ENCODE measurements at places on chromosomes 11 and 22. TPM values are rescaled to one million over a fixed set of nuclear protein-coding genes. Genes with fewer than 3 reads are reported as not detected.
A peak's percentile ranks its signal among the peaks of the same experiment; 100 is the strongest.

ZFPL1 gene
- total RNA-seq: 45.1 TPM

MADD gene
- total RNA-seq: 38.5 TPM

UBQLN3 gene
- not detected for total RNA-seq

PHF21A gene
- 26.9 TPM for total RNA-seq

MPPED1 gene
- not detected for total RNA-seq

CBLIF gene
- not detected for total RNA-seq

MPEG1 gene
- not detected for total RNA-seq

INS gene
- not detected for total RNA-seq

DNA sequence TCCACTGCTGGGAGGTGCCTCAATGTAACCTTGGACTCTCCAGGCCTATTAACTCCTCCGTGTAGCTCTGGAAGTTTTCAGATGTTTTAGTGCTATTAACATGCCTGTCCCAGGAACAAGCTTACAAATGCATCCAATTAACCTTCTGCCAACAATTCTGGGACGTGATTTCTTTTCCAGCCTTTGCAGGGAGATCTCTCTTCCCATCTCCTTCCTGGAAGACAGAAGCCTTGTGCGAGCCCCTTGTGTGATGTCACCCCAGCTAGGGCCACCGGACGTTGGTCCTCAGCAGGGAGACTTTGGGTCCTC lies 47.7 kb upstream of the SYT7 start:
- DNase-seq: no peak
- H3K27ac ChIP-seq: no peak overlapping the region
- no peaks in the 10 kb centered on the region for H3K4me1 ChIP-seq

DNA sequence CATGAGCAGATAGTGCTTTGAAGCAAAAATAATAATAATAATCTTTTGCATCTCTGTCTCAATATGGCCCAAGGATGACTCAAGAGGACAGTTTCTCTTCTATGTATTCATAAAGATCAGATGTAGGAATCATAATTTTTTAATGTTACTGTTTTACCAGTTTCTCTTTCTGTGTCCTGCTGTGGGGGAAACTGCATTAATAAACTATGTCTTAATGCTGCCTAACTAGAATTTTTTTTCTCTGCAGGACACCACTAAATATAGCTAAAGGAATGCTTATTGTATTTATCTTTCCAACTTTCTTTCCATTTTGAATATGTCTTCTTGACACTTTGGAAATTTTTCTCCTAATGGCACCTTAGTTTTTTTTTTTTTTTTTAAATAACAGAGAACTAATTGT lies 6.5 kb downstream of the FJX1 start:
- H3K27ac ChIP-seq: no peak overlapping the region
- H3K4me3 ChIP-seq: no peak overlapping the region
- no peak for DNase-seq
- H3K27me3 ChIP-seq: no peaks in the 10 kb centered on the region
- no peaks in the 10 kb centered on the region for H3K36me3 ChIP-seq

DNA sequence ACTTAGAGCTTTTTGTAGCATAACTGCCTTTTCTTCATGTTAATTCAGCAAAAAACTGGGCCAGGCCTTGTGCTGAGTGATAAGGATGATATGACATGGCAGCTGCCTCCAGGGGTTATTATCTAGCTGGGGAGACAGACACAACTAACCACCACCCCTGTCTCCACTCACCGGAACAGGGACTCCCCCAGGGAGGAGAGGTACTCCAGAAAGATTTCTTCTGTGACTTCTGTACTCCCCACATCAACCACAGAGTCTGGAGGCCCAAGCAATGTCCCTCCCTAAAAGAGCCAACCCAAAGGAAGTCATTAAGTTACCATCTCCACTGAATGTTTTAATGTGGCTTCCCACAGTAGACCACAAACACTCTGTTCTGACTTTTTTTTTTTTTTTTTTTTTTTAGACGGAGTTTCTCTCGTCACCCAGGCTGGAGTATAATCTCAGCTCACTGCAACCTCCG lies 14.3 kb upstream of the PMM1 start:
- H3K36me3 ChIP-seq: peaks cover 10% of the 10 kb centered on the region
- H3K4me3 ChIP-seq: no peak overlapping the region
- no peak for DNase-seq

- DNase-seq: no peak
- H3K4me1 ChIP-seq: no peaks in the 10 kb centered on the region
- H3K27me3 ChIP-seq: no peaks in the 10 kb centered on the region
- H3K27ac ChIP-seq: no peak overlapping the region
These were observed 492.9 kb upstream of the ANO3 start for GRCh38 chr11:25838918-25839625.

GRCh38 chr11:4085575-4085974 lies 9.0 kb upstream of the RRM1 start:
- peaks cover 7% of the 10 kb centered on the region for H3K36me3 ChIP-seq
- H3K4me1 ChIP-seq: no peaks in the 10 kb centered on the region
- no peak overlapping the region for H3K27ac ChIP-seq
- no peaks in the 10 kb centered on the region for H3K27me3 ChIP-seq
- H3K4me3 ChIP-seq: no peak overlapping the region
- DNase-seq: no peak

DNA sequence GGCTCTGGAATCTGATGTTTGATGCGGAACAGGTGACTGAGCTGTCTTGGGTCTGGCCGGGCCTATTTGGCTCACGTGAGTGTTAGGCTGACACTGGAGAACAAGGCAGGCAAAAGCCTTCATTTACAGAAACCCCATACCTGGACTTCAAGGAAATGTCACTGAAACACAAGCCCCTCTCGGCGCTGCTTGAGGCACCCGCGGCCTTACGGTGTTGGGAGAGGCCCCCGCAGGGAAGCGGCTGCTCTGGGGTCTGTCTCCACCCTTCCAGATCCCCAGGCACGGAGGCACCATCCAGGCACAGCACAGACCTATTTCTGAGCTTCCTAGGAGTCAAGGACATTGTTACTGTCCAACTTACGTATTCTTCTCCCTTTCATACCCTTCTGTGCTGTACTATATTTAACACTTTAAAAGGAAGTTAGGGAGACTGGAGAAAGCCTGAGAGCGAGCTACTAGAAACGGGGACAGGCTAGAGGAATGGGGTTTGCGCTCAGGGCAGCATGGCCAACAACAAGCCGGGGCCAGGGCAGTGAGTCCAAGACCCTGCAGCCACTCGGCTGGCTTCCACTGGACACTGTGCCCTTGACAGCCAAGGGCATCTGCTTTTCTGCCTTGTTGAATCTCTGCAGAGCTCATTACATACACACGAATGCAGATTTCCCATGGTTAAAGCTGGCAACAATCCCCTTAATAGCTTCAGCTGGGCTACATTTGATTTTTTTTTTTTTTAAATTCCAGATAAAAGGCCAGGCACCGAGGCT lies 23.8 kb downstream of the DRD4 start:
- no peaks in the 10 kb centered on the region for H3K4me1 ChIP-seq
- DNase-seq: no peak
- no peak overlapping the region for H3K27ac ChIP-seq
- H3K4me3 ChIP-seq: no peak overlapping the region
- peaks cover 2% of the 10 kb centered on the region for H3K36me3 ChIP-seq

GRCh38 chr11:78251083-78251775 lies 62.5 kb downstream of the USP35 start:
- H3K27me3 ChIP-seq: no peaks in the 10 kb centered on the region
- peaks cover 6% of the 10 kb centered on the region for H3K36me3 ChIP-seq
- peaks cover 16% of the 10 kb centered on the region for H3K4me1 ChIP-seq
- H3K4me3 ChIP-seq: no peak overlapping the region
- no peak overlapping the region for H3K27ac ChIP-seq

DNA sequence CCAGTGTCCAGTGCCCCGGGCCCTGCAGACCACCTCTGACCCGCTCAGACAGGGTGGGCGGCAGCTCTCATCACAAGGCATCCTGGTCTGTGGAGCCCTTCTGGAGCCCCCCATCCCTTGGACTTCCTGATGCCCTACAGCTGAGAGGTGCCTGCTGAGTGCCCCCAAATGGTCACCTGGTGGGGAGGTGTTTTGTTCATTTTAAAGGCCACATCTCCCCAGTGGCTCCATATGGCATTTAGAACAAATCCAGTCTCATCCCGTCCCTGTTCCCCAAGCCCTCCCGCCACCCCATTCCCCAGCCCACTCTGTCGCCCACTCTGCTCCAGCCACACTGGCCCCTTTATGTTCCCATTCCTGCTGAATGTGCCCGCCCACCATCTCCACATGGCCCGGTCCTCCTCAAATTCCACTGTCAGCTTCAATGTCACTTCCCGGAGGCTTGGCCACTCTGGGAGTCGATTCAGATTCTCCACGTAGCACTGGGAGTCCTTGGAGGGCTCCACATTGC lies 32.8 kb downstream of the OSBPL5 start:
- DNase-seq: no peak
- no peak overlapping the region for H3K4me3 ChIP-seq
- H3K4me1 ChIP-seq: no peaks in the 10 kb centered on the region
- H3K36me3 ChIP-seq: no peaks in the 10 kb centered on the region
- no peaks in the 10 kb centered on the region for H3K27me3 ChIP-seq
- H3K27ac ChIP-seq: no peak overlapping the region

GRCh38 chr22:31179345-31179744 lies 19.4 kb downstream of the RNF185 start:
- H3K4me1 ChIP-seq: no peaks in the 10 kb centered on the region
- no peak for DNase-seq
- no peak overlapping the region for H3K27ac ChIP-seq
- no peak overlapping the region for H3K4me3 ChIP-seq

GRCh38 chr22:29914165-29914564 lies 31.2 kb downstream of the MTMR3 start:
- H3K4me1 ChIP-seq: no peaks in the 10 kb centered on the region
- H3K27ac ChIP-seq: no peak overlapping the region
- no peaks in the 10 kb centered on the region for H3K27me3 ChIP-seq
- H3K36me3 ChIP-seq: no peaks in the 10 kb centered on the region

GRCh38 chr11:92885600-92885999 lies 83.9 kb upstream of the MTNR1B start:
- H3K27ac ChIP-seq: no peak overlapping the region
- H3K4me3 ChIP-seq: no peak overlapping the region
- no peaks in the 10 kb centered on the region for H3K4me1 ChIP-seq
- no peak for DNase-seq
- no peaks in the 10 kb centered on the region for H3K27me3 ChIP-seq
- H3K36me3 ChIP-seq: no peaks in the 10 kb centered on the region

- no peaks in the 10 kb centered on the region for H3K36me3 ChIP-seq
- no peak for DNase-seq
- peaks cover 3% of the 10 kb centered on the region for H3K4me1 ChIP-seq
- no peaks in the 10 kb centered on the region for H3K27me3 ChIP-seq
- H3K4me3 ChIP-seq: no peak overlapping the region
These were observed 5.6 kb upstream of the SYT8 start for GRCh38 chr11:1829039-1829820.

GRCh38 chr11:20155683-20156279 lies 4.5 kb downstream of the DBX1 start:
- peaks cover 74% of the 10 kb centered on the region for H3K27me3 ChIP-seq
- H3K4me1 ChIP-seq: no peaks in the 10 kb centered on the region
- no peak for DNase-seq
- no peak overlapping the region for H3K27ac ChIP-seq
- no peak overlapping the region for H3K4me3 ChIP-seq

GRCh38 chr11:46200537-46201281 lies 76.8 kb upstream of the CREB3L1 start:
- H3K27me3 ChIP-seq: peaks cover 12% of the 10 kb centered on the region
- no peak for DNase-seq
- H3K4me3 ChIP-seq: no peak overlapping the region

- peaks cover 6% of the 10 kb centered on the region for H3K27me3 ChIP-seq
- no peaks in the 10 kb centered on the region for H3K4me1 ChIP-seq
- no peak for DNase-seq
- no peak overlapping the region for H3K27ac ChIP-seq
These were observed 111.7 kb downstream of the BUD13 start for GRCh38 chr11:116661056-116661455.

GRCh38 chr11:23288003-23288783 lies 427.9 kb upstream of the CCDC179 start:
- H3K36me3 ChIP-seq: no peaks in the 10 kb centered on the region
- no peak overlapping the region for H3K4me3 ChIP-seq
- H3K4me1 ChIP-seq: no peaks in the 10 kb centered on the region

- no peak overlapping the region for H3K27ac ChIP-seq
- H3K27me3 ChIP-seq: peaks cover 26% of the 10 kb centered on the region
- no peak for DNase-seq
These were observed 1.1 kb downstream of the SCN2B start for GRCh38 chr11:118175031-118175992.

- H3K4me1 ChIP-seq: peaks cover 23% of the 10 kb centered on the region
- no peaks in the 10 kb centered on the region for H3K27me3 ChIP-seq
- H3K36me3 ChIP-seq: no peaks in the 10 kb centered on the region
- peak overlapping the region; percentile 97 for H3K27ac ChIP-seq
These were observed 59.1 kb downstream of the IGLL1 start for GRCh38 chr22:23520863-23521440.
